ENCODE measurements at places on chromosomes 3 and 15.

- DNase-seq = no peak
Observed at GRCh38 chr3:75101329-75102147, 487.1 kb upstream of the CNTN3 start.

GRCh38 chr3:43817825-43818224, 127.1 kb downstream of the ABHD5 start:
- no peak for DNase-seq

DNA sequence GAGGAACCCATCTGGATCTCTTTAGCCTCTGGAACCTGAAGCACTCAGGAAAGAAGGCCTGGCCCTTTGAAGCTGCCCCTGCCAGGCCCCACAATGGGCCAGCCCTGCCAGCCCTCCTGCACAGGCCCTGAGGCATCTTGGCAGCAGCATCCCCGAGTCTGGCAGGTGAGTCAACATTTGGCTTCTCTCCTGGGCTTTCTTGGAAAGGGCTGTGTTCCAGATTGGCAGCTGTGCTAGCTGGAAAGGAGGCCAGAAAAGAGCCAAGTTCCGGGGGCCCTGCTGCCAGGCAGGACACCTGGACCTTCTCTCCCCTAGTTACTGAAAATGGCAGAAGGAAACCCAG, 187.2 kb downstream of the SHQ1 start:
- peak; percentile 26 for DNase-seq

GRCh38 chr3:104951426-104951825, 415.3 kb upstream of the ALCAM start:
- no peak for DNase-seq

DNA sequence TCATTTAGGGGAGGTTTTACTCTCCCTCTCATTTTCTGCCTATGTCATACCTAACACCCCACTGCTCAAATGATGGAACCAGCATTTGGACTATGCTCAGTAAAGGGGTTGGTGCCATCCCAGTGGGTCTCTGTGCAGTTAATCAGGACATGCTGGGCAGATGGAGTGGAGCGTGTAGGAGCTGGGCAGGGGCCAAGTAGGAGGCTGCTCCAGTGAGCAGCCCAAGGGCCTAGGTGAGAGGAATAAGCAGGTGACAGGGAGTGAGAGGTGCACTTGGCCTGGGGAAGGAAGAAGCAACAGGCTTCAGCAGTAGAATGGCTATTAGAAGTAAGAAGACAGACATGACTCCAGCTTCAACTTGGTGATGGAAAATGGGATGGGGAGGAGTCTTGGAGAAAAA, 72.2 kb downstream of the EPHB1 start:
- no peak for DNase-seq

- no peak for DNase-seq
Observed at GRCh38 chr3:182509844-182510460, 283.4 kb upstream of the ATP11B start.

DNA sequence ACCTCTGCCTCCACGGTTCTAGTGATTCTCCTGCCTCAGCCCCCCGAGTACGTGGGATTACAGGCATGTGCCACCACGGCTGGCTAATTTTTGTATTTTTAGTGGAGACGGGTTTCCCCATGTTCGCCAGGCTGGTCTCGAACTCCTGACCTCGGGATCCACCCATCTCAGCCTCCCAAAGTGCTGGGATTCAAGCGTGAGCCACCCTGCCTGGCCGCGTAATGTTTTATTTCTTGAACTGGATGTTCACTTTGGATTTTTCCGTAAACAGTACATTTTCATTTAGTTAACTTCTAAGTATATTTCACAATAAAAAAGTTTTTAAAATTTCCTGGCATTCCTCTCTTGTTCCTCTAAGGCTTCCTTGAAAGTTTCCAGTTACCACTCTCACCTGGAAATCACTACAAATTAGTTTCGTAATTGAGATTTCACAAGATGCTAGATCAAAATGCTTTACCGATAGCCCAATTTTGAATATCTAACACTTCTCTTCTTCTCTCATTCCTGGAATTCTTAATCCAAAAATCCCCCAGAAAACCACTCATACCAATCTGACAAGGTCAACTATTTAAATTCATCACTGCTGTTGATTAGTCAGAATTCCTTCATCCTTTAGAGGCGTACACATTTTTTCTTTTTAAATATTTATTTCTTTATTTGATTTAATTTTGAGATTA, 44.7 kb upstream of the INO80 start:
- DNase-seq = peak; percentile 33

DNA sequence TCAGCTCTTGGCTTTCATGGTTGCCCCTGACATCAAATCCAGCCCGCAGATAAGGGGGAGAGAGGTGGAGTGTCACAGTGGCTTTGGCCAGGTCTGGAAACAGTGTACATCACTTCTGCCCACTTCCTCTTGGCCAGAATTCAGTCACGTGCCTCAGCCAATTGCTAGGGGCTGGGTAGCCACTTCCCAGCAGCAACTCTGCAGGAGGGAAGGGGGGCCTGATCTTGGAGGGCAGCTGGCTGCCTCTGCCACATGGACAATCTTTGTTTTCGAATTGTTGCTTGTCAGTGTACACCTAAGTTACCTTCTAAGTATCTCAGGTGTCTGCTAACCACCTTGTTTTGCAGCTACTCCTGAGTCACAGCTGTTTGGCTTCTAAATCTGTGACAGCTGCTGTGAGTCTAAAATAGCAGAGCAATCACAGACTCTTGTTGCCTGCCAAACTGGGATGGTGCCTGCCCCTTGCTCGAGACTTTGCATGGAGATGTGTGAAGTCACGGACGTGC, 41.0 kb upstream of the LIMD1 start:
- no peak for DNase-seq

- DNase-seq = no peak
Observed at GRCh38 chr15:88920186-88920891, 7.2 kb upstream of the MFGE8 start.

- no peak for DNase-seq
Observed at GRCh38 chr3:33076952-33077351, 20.0 kb downstream of the GLB1 start.

- no peak for DNase-seq
Observed at GRCh38 chr3:188001093-188001492, 152.9 kb upstream of the LPP start.

DNA sequence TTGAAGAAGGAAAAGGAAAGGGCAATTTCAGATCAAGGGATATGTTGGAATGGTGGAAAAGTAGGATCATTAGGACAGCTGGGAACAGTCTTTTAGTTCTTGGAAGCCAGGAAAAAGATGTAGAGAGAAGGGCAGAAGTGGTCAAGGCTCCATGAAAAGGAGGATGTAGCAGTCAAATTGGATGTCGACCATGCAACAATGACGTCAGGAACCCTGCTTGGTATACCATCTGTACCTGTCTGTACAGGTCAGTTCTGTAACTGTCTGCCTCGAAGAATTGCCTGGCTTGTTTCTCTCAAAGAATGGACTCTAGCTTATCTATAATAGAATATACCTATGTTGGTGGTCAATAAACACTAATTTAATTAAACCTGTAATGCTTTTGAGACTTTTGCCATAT, 157.8 kb upstream of the SGO1 start:
- no peak for DNase-seq

DNA sequence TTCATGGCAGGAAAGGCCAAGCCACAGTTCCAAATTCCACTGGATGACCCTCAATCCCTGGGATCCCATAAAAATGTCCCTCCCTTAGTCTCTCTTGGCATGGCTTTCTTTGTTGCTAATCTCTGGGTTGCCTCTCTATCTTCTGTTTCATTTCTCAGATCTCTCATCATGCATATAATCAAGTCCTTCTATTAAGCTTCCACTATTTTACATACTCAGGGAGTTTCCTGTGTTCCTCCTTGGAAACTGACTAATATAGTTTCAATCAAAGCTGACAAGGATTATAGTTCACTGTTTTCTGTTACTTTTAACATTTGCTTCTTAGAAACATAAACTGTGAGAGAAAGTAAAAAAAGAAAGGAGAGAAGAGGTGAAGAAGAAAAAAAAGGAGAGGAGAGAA, 113.8 kb upstream of the COL8A1 start:
- no peak for DNase-seq

- no peak for DNase-seq
Observed at GRCh38 chr3:33391255-33391995, 48.8 kb downstream of the UBP1 start.

DNA sequence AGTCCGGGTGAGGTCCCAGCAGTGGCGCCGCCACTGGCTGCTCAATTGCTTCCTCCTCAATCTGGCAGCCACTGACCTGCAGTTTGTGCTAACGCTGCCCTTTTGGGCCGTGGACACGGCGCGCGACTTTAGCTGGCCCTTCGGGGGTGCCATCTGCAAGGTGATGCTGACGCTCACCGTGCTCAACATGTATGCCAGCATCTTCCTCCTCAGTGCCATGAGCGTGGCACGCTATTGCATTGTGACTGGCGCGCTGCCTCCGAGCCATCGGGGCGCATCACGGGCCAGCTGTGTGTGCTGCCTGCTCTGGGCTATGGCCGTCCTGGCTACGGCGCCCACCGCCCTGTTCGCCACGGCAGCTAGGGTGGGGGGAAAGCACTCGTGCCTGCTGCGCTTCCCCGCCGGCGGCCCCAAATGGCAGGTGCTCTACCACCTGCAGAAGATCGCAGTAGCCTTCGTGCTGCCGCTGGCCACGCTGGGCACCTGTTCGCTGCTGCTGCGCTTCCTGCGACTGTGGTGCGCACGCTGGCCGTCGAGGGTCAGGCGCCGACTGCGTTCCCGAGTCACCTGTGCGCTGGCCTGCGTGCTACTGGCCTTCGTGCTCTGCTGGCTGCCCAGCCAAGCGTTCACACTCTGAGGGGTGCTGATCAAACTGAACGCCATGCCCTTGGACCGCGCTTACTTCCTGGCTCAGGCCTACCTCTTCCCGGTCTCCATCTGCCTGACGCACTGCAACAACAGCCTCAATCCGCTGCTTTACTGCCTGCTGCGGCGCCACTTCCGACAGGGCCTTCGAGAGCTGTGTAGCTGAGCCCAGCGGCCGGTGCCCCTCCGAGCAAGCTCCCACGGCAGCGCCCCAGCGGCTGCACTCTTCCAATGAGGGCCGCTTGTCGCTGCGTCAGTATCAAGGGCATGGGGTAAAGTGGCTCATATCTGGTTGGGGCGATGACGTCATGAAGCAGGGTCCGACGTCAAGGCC, 20.3 kb upstream of the ADAMTS7 start:
- DNase-seq = no peak

DNA sequence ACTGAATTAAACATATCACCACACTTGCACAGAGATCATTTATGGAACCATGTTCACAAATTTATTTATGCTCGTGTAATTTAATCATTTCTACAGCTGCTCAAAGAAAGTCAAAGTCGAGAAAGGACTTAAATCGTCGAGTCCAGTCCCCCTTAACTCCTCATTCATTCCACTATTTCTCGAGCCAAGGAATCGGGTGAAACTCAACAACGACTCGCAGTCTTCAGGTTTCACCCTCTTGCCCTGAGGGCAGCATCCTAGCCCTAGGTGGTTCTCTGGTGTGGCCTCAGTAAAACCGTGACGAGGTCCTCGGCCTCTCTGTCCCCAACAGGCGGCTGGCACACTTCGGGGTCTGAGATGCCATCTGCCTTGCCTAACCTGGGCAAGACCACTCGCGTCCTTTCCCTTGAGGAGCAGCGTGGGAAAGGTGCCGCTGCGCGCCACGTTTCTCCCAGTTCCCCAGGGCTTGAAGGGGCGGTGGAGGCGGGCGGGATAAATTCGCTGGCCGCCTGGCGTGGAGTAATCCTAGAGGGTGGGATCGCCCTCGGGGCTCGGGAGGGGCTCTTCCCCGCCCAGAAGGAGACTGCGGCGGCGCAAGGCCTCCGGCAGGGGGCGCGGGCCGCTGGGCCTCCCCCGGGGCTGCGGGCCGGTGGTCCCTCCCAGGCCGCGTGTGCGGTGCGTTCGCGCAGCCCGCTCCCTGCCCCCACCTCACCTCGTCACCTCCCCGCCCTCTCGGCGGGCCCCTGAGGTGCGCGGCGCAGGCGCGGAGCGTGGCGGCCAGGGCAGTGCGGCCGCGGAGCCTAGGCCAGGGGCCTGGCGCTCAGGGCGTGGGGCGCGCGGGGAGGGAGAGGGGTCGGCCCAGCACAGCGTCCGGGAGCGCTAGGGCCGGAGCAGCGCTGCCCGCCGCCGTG, at the start of gene ZNF639:
TSS of gene ZNF639 (plus strand) at position 746 of the 911 bp plus-strand sequence. CDS start 5,263 bp downstream, outside the sequence.
- DNase-seq = peak; percentile 78

GRCh38 chr3:15345608-15346137, 13.3 kb upstream of the SH3BP5 start:
- DNase-seq = no peak

DNA sequence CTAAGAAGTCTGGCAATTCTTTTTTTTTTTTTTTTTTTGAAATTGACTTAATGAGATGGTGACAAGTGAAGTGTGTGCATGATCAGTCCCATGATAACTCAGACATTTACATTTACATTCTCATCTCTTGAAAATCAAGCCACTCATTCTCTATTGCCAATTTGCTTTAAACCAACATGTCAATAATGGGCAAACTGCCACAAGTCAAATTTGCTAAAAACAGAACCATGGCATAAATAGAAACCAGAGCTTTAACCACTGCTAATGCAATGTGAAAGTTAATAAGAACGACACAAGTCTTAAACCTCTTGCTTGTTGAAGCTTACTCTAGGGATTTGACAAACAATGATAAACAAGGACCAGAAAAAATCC, 12.0 kb upstream of the COL8A1 start:
- DNase-seq = no peak

DNA sequence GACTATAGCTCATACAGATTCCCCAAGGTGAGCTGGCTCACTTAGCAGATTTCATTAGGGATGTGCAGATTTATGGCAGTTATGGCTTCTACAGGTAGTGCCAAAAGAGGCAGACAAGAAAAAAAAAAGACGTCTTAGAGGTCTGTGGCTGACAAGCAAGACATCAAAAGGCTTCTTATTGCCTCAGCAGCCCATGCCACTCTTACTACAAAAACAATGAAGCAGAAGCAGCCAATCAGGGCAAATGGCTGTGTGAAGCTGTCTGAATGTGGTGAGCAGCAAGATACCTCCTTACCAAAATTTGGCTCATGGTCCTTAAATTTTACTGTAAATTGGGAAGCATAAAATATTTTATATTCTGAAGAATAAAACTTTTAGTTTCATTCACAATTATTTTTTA, 557.5 kb upstream of the GOLIM4 start:
- no peak for DNase-seq

- DNase-seq = no peak
Observed at GRCh38 chr3:114484919-114485318, 191.1 kb downstream of the TIGIT start.

GRCh38 chr3:46416811-46417510, 9.9 kb downstream of the CCRL2 start:
- DNase-seq = no peak

GRCh38 chr15:39250460-39251186, 330.3 kb upstream of the THBS1 start:
- no peak for DNase-seq

GRCh38 chr3:174198199-174198598, 660.9 kb upstream of the NAALADL2 start:
- DNase-seq = no peak

GRCh38 chr3:198071602-198072287, 111.7 kb downstream of the LMLN start:
- peak; percentile 56 for DNase-seq

- DNase-seq = no peak
Observed at GRCh38 chr15:66047321-66048024, 178.2 kb downstream of the RAB11A start.

DNA sequence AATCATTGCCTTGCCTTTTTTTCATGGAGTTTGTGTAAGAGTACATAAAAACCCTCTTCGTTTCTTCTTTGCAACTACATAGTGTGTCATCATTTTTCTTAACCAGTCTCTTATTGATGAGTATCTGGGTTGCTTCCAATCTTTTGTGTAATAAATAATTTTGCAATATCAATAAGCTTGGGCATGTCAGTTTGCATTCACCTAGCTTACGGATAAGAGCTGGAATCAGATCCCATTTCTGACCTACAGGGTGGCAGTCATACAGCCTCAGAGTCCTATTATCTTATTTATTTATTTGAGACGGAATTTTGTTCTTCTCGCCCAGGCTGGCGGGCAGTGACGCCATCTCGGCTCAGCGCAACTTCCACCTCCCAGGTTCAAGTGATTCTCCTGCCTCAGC, 18.3 kb downstream of the ANP32A start:
- DNase-seq = no peak
